WTC11 (cell line): ENCODE measurements at places on chromosomes 4 and X.

- DNase-seq = no peak
Observed at GRCh38 chr4:81609844-81610243, 138.1 kb upstream of the RASGEF1B start.

- no peak for DNase-seq
Observed at GRCh38 chr4:97656044-97656720, 487.1 kb downstream of the STPG2 start.

GRCh38 chrX:71195964-71196649 lies 26.9 kb upstream of the GJB1 start:
- no peak for DNase-seq

- DNase-seq = no peak
Observed at GRCh38 chr4:184722798-184723197, 11.1 kb downstream of the CENPU start.

DNA sequence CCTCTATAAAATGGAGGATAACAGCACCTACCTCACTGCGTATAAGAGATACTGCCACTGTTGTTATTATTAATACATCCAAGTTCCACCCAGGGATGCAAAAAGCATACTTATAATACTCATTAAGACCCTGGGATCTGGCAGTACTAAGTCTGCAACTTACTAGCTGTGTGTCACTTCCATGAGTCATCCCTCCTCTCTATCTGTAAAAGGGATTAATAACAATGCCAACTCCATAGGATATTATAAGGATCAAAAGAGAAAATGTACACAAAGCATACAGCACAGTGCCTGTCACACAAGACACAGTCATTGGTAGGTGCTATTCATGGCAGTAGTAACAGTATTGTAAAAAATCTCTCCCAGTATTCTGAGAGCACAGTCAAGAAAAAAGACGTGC lies 216.7 kb downstream of the HS6ST2 start:
- no peak for DNase-seq

- DNase-seq = peak; percentile 63
Observed at GRCh38 chr4:2818351-2818939, 25.2 kb upstream of the ADD1 start.

- no peak for DNase-seq
Observed at GRCh38 chr4:44479731-44480130, 31.1 kb upstream of the KCTD8 start.
